ENCODE measurements at places on chromosomes 7 and 10.

GRCh38 chr7:137949416-137950262 lies 52.2 kb downstream of the CREB3L2 start:
- no peak for DNase-seq

- DNase-seq = no peak
Observed at GRCh38 chr10:28012990-28013515, 14.2 kb upstream of the ODAD2 start.

GRCh38 chr10:116239229-116239628 lies 33.8 kb downstream of the GFRA1 start:
- DNase-seq = no peak

DNA sequence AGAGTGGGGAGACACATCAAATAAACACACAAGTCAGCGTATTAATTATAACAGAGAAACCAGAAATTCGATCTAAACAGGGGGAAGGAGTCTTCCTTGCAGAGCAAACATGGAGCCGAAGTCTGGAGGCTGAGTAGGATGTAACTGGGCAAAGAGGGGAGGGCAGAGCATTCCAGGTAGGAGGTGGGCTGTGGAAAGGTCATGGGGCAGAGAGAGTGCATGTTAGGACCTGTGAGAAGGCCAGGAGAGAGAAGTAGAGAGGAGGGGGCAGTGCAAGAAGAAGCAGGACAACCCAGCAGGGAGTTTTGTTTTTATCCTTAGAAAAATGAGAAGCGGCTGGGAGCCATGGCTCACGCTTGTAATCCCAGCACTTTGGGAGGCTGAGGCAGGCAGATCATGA lies 130.8 kb upstream of the GPR26 start:
- DNase-seq = no peak

GRCh38 chr7:2968176-2968575 lies 75.5 kb downstream of the CARD11 start:
- no peak for DNase-seq

DNA sequence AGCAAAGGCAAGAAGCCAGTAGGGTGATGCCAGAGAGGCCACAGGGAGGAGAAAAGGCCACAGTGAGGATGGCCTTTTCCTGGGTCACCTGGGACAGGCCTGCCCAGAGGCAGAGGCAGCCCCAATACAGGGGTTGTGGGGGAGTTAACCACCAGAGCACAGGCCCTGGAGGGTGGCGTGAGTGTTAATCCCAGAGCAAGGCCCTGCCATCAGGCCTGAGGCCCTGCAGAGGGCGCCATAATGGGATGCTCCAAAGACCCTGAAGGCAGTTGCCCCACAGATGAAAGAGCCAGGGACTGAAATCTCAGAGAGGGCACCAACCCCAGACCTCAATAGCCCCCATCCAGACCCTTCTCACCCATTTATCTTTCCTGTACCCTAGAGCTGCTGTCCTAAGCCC lies 23.9 kb downstream of the SLC13A4 start:
- no peak for DNase-seq

- no peak for DNase-seq
Observed at GRCh38 chr10:17737027-17737965, 14.7 kb upstream of the TMEM236 start.

- no peak for DNase-seq
Observed at GRCh38 chr10:78214955-78215354, 181.3 kb downstream of the RPS24 start.

DNA sequence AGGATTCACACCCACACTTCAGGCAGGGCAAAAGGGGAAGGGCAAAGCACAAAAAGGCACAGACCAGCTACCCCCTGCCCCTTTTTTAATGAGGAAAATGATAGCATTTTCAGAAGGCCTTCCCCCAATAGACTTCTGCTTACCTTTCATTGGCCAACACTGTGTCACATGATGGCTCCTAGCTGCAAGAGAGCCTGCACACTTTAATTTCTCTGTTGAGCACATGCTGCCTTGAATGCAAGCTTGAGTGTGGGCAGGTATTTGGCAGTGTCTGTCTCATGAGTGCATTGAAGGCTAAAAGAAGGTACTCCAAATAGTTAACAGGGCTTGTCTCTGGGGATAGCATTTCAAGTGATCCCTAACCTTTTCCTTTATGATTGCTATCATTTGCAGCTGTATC lies 175.4 kb upstream of the NFE2L3 start:
- DNase-seq = no peak

GRCh38 chr7:121739465-121739864 lies 133.5 kb upstream of the PTPRZ1 start:
- DNase-seq = no peak

GRCh38 chr7:127251465-127252376 lies 1.0 kb downstream of the GRM8 start:
- no peak for DNase-seq

DNA sequence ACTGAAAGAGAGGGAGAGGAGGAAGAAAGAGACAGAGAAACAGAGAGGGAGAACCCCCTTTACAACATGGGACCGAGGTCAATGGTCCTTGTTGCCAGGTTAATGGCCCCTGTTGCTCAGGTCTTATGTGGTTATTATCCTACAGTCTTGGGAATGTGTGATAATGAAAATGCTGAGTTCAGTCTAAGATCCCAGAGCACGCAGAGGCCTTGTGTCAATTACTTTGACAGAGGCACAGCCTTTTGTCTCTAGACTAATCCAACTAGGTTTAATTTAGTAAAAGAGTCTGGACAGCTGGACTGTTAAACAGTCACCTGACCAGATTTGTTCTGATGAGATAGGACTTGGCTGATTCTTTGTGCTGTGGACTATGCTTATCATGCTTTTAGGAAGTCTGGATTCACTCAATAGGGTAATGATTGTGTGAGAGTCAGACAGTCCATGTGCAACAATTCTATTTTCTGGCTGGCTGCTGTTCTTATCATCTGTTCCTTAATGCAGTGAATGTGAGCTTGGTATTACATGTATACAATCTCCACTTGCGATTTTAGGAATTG lies 157.4 kb upstream of the MAGI2 start:
- DNase-seq = no peak

DNA sequence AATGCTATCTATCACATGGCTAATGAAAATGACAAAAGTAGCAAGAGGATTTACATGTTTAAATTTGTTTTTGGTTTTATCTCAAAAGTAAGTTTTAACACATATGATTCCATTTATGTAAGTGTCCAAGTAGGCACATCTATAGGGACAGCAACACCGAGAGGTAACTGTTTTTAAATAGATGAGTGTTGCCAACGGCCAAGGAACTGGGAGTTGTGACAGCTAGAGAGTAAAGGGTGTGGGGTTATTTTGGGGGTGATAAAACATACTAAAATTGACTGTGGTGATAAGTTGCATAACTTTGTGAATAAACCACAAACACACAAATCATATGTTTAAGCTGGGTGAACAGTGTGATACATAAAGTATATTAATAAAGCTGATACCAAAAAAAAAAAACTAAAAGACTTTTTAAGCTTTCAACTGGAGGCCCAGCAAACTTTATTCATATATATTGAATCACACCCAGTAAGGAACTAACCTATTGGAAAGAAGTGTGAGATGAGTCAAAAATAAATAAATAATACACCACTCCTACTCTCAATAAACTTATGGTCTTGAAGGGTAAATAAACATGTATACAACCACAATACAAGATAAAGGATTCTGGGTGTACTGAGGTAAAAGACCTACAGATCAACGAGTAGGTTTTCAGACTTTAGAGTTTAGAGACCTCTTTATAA lies 33.0 kb downstream of the LRRC72 start:
- DNase-seq = no peak

GRCh38 chr10:78685466-78686103 lies 383.2 kb upstream of the ZMIZ1 start:
- DNase-seq = no peak
